ENCODE measurements at places on chromosomes 1 and 21.
A peak's percentile ranks its signal among the peaks of the same experiment; 100 is the strongest.

DNA sequence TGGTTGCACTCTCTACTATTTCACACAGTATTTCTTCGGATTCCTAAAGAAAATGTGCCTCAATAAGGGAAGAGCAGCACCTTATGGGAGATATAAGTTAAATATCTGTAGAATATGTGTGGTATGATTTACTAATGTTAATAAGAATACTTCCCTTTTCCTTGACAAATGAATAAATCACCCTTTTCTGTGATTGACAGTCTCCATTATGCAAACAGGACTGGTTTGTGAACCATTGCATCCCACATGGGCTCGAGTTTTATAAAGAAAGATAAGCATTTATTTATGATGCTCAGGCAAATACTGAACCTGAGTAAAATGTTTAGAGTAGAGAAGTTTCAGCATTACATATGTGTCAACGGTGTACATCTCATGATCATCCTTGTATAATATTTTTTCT lies 587.7 kb upstream of the BRINP3 start:
- no peak for DNase-seq

GRCh38 chr1:23618586-23619083 lies 59.3 kb upstream of the ID3 start:
- DNase-seq: no peak

DNA sequence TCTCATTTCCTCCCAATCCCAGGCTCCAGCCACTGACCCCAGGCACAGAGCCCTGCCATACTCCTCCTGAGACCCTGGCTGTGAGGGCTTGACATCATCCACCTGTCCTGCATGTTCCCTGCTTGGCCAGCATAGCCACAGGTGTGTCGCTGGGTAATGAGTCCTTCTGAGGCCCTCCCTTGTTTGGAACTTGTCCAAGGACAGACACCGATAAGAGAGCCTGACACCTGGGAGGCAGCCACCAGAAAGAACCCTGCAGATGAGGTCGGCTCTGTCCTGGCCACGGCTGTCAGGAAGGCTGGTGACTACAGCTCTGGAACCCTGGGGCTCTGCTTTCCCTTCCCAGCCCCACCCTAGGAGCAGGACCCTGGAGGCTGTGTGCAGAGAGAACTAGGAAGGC lies 34.6 kb downstream of the TMEM63A start:
- peak; percentile 72 for DNase-seq

DNA sequence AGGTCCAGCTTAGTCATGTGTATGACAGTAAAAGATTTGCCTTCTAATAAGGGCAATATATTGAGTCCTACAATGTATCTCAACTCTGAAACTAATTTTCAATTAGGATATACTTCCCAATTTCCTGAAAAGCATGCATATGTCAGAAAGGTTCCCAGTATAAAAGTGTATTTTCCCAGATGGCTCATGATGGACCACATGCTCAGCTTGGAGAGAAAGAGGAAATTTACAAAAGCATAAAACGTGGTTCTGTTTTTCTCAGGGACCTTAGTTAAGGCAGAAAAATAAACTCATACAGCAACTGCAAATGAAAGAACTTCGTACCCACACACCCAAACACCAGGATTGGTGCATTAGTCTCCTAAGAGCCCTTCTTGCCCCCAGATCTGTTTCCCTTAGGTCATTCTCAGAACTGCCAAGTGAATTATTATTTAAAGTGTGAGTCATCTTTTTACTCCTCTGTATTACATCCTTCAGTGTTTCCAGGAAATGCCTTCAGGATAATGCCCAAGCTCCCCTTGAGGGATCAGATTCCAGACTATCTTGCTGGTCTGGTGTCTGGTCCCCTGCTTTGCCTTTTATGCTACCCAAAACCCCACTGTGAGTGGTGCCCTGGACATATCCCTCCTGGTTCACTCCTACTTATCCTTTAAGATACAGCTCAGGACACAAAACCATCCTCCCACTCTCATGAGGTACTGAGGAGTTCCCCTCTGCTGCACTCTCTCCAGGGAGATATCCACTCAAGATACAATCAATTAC lies 57.4 kb downstream of the SSX2IP start:
- DNase-seq: peak; percentile 2

- DNase-seq: no peak
Observed at GRCh38 chr1:44532567-44532944, 127.5 kb downstream of the RNF220 start.

DNA sequence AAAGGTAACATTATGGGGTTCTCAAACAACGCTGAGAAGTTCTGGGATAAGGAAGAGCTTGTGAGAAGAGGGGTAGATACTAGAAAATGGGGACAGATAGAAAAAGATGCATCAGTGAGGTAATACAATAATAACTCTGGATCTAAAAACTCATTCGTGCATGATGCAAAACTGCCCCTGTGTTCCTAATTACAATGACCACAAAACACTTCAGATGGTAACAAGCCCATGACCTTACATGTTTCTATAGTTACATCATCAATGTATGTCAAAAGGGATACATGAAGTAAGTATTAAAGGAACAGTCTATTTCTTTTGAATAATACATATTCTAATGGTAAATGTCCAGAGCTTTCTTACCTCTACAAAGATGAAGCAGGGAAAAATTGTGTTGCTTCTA lies 110.6 kb upstream of the PLPPR5 start:
- DNase-seq: no peak

- no peak for DNase-seq
Observed at GRCh38 chr1:31621847-31622730, 4.6 kb downstream of the HCRTR1 start.

- DNase-seq: no peak
Observed at GRCh38 chr21:45497846-45498645, 44.2 kb downstream of the SLC19A1 start.

DNA sequence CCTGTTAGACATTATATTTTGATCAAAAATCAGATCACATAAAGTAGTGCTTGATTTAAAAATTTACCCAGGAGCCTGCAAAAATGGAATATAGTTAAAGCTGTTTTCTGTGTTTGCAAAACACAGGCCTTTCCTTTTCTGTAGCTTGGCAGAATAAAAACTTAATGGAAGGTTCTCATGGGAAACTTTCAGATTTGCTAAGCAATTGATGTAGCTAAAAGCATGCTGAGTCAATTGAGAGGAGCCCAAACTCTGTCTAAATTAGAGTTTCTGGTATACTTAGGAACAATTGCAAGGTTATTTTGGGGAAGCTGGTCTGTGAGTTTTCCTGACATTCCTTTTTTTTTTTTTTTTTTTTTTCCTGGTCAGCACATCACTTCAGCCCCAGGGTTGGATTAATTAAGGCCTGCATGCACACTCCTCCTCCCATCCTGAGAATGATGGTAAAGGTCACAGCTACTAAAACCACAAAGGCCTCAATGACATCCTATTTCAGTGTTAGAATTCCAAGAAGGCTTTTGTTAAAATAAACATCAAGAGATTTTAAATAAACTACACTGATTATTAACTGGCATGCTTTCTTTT lies 608.7 kb downstream of the PLPP3 start:
- no peak for DNase-seq

- DNase-seq: peak; percentile 51
Observed at GRCh38 chr1:35807614-35808449, at the start of gene AGO4. TSS of gene AGO4 (plus strand) at chr1:35808016. CDS start at chr1:35808417, 401 bp downstream.

GRCh38 chr1:46558141-46558963 lies 6.9 kb upstream of the KNCN start:
- DNase-seq: peak; percentile 31

GRCh38 chr1:6202256-6202655 lies 2.9 kb upstream of the RPL22 start:
- DNase-seq: no peak

- DNase-seq: no peak
Observed at GRCh38 chr1:109131059-109131458, 17.1 kb downstream of the ELAPOR1 start.

DNA sequence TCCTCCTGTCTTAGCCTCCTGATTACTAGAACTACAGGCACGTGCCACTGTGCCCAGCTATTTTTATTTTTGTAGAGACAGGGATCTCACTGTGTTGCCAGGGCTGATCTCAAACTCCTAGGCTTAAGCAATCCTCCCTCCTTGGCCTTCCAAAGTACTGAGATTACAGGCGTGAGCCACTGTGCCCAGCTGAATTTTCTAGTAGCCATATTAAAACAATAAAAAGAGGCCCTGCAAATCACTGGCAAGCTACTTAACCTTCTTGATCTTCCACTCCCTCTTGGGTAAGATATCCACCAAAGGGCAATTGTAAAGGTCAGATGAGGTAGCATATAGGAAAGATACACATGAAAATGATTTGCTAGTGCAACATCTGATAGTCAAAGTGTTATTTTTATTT lies 65.6 kb upstream of the SRSF10 start:
- DNase-seq: no peak

DNA sequence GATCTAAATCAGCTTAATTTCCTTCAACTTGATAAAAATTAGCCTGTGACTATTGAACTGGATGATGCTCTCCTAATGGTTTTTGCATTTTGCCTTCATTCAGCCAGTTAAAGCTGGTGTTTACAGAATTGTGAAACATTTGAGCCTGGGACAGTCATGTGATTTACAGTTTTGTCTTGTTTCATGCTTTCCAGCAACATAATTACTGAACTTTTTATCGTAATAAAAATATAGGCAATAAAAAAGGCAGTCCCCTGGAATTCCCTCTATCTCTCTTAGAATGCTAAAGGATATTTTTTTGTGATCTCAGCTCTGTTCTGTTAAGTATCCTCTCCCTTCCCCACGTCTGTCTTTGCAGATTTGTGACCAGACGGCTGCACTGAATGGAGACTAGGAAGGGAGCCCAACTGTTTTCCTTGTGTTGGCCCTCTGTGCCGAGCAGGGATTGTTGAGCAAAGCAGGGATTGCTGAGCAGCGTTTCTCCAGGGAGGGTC lies 70.3 kb upstream of the RGL1 start:
- DNase-seq: no peak

GRCh38 chr1:2928366-2929325 lies 92.6 kb upstream of the ACTRT2 start:
- DNase-seq: no peak

DNA sequence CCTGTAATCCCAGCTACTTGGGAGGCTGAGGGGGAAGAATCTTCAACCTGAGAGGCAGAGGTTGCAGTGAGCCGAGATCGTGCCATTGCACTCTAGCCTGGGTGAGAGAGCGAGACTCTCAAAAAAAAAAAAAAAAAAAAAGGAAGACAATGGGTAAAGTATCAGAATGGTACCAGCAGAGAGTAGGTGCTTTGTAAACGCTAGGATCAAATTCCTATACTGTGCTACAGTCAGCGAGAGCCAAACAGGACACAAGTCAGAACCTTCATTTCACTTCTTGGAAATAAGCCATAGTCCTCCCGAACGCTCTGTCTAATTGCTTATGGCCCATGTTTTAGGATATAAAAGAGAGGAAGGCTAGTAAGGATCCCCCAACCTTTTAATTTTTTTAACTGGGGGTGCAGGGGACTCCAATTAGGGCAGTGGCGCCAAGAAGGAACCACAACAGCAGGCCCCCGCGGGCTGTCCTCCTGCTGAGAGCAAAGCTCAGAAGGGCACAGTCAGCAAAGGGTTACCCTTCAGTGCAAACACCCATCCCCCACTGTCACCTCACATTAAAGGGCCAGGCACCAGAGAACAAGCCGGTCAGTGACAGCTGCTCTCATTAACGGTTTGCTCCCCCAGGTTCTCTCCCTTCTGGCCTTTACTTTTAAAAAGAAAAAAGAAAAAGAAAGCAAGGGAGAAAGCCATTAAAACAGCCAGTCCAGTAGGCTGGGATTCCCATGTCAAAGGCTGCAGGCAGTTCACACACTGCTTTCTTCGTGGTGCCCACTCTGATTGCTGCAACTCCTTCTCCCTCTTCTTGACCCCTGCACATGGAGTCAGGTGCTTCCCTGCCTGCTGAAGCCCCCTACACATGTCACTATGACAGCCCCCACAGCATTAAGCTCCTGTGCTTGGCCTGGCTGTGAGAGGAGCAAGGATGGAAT lies 69.4 kb downstream of the PLPP3 start:
- DNase-seq: no peak

- no peak for DNase-seq
Observed at GRCh38 chr1:214709241-214709640, 106.2 kb downstream of the CENPF start.

DNA sequence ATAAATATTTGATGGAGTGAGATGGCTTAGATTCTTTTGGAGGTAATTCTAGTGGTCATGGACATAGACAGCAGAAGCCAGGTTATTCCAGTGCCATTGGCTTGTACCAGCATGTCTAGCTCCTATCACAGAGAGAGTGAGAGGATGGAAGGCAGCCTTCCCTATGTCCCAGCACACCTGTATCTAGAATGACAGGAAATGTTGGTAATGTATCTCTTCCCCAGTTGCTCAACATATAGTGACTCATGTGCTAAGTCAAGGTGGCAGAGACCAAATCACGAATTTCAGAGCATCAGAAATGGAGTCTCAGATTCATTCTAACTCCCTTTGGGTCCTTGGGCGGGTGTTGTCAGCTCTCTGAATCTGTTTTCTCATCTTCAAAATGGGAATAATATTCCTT lies 28.4 kb downstream of the METTL13 start:
- no peak for DNase-seq
